ENCODE measurements at places on chromosomes 16 and 17. TPM values are rescaled to one million over a fixed set of nuclear protein-coding genes. Genes with fewer than 3 reads are reported as not detected.

DNA sequence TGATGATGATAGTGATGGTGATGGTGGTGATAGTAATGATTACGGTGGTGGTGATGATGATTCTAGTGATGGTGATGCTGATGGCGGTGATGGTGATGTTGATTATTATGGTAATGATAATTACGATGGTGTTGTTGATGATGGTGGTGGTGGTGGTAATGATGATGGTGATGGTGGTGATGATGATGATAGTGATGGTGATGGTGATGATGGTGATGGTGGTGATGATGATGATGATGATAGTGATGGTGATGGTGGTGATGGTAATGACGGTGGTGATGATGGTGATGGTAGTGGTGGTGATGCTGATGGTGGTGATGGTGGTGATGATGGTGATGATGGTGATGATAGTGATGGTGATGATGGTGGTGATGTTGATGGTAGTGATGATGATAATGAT lies 370.0 kb downstream of the CDH13 start:
- H3K4me3 ChIP-seq, result no peak overlapping the region
- H3K4me1 ChIP-seq, result peaks cover 6% of the 10 kb centered on the region
- no peak overlapping the region for H3K27ac ChIP-seq
- no peaks in the 10 kb centered on the region for H3K27me3 ChIP-seq
- no peaks in the 10 kb centered on the region for H3K36me3 ChIP-seq

DNA sequence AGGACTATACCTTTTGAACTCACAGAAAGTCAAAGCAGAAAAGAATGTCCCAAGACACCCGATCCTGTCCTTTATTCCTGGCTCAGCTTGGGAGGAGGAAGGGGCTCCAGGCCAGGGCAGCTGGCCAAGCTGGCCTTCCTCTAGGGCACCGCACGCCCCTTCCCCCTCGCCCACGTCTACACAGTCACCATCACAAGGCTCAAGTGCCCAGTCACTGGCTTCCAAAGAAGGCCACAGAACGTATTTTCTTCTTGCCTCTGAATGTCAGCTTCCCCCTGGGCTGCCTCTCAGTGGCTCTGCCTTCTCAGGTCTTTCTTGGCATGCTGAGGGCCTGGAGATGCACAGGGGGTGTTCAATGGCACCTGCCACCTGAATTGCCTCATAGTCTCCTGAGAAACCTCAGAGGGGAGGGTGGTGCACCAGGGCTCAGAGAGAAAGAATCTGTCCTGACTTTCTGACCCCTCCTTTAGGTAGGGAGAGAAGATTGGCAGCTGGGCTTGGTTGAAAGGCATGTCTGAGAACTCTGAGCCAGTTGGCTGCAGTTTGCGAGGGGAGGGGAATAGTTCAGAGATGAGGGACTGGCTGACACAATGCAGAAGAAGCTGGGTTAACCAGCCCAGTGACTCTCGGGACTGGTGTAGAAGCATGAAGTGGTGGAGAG lies 2.1 kb downstream of the DHRS11 start:
- H3K4me1 ChIP-seq, result peaks cover 17% of the 10 kb centered on the region
- DNase-seq, result peak; percentile 51
- no peak overlapping the region for H3K4me3 ChIP-seq
- H3K27ac ChIP-seq, result no peak overlapping the region

DNA sequence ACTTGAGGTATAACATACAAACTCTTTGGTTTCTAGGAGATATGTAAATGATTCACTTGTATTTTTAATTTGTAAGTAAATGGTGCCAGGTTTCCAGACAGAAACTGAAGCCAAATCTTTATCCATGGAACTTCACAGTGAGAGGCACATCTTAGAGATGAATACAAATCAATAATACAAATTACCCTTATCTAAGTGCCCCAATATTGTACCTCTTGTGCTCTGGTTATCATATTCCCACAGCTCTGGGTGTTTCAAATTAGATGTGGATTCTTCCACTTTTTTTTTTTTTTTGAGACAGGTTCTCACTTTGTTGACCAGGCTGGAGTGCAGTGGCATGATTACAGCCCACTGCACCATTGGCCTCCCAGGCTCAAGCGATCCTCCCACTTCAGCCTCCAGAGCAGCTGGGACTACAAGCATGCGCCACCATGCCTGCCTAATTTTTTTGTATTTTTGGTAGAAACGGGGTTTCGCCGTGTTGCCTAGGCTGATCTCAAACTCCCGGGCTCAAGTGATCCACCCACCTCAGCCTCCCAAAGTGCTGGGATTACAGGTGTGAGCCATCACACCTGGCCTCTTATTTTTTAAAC lies 38.0 kb upstream of the DHX40 start:
- H3K4me3 ChIP-seq, result no peak overlapping the region
- DNase-seq, result no peak
- H3K27me3 ChIP-seq, result no peaks in the 10 kb centered on the region
- H3K27ac ChIP-seq, result no peak overlapping the region
- H3K4me1 ChIP-seq, result no peaks in the 10 kb centered on the region
- no peaks in the 10 kb centered on the region for H3K36me3 ChIP-seq

Gene KRTAP4-1
- not detected for total RNA-seq

Gene ZNF598
- total RNA-seq, result 50.4 TPM

Gene GRAP
- 92.2 TPM for total RNA-seq

Data from stomach (tissue), 19 donors.